ENCODE measurements at places on chromosomes 7 and 10.

GRCh38 chr7:17094963-17095574 is 203.4 kb upstream of the AHR start:
- no peak for DNase-seq

GRCh38 chr7:2078899-2079298 is 153.8 kb downstream of the MAD1L1 start:
- no peak for DNase-seq

DNA sequence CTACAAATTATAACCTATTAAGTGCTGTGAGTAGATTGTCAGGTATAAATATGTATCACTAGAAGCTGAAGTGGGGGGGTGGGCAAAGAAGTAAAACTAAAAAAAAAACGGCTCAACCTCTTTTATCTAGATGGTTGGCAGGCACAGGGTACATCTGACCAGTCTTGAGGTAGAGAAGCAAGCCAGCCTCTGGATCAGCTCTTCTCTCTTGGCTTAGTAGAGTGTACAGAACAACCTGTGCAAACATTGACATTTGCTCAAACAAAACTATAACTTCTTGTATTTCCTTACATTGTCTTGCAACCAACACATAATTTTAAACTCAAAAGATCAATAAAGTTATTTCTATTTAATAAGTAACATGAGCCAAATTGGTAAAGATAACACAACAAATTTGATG is 25.6 kb downstream of the DNA2 start:
- DNase-seq = no peak

GRCh38 chr7:31443457-31443856 is 70.4 kb upstream of the ITPRID1 start:
- DNase-seq = no peak

DNA sequence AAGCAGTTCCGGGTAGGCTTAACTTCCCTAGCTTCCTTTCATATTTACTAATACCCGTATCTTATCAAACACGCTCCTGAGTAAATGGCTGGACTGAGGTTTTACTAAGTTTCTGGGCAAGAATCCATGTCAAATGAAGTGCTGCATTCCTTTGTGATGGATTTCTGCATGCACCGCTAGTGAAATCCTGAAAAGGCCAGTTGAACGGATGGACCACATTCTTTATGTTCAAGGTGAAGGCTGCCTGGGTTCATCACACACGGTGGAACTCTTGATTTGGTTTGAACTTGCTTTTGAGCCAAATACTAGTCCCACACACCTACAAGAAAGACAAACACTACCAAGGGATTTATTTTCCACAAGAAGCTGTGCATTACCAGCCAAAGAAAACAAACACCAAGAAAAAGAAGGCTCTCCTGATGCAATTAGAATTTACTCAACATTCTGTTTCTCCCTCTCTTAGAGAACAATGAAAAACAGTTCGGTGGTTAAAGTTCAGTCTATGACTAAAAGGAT is 255.0 kb upstream of the SEMA3C start:
- no peak for DNase-seq

GRCh38 chr10:13335881-13336280 is 12.2 kb downstream of the SEPHS1 start:
- DNase-seq = no peak

GRCh38 chr10:79473496-79474095 is 28.2 kb upstream of the ZCCHC24 start:
- DNase-seq = no peak

- DNase-seq = no peak
These were observed 159.5 kb downstream of the PRKAG2 start for GRCh38 chr7:151717415-151717814.

- DNase-seq = no peak
These were observed 477.2 kb downstream of the PARD3 start for GRCh38 chr10:34337917-34338316.

- DNase-seq = no peak
These were observed 98.6 kb upstream of the DIP2C start for GRCh38 chr10:787933-788651.

DNA sequence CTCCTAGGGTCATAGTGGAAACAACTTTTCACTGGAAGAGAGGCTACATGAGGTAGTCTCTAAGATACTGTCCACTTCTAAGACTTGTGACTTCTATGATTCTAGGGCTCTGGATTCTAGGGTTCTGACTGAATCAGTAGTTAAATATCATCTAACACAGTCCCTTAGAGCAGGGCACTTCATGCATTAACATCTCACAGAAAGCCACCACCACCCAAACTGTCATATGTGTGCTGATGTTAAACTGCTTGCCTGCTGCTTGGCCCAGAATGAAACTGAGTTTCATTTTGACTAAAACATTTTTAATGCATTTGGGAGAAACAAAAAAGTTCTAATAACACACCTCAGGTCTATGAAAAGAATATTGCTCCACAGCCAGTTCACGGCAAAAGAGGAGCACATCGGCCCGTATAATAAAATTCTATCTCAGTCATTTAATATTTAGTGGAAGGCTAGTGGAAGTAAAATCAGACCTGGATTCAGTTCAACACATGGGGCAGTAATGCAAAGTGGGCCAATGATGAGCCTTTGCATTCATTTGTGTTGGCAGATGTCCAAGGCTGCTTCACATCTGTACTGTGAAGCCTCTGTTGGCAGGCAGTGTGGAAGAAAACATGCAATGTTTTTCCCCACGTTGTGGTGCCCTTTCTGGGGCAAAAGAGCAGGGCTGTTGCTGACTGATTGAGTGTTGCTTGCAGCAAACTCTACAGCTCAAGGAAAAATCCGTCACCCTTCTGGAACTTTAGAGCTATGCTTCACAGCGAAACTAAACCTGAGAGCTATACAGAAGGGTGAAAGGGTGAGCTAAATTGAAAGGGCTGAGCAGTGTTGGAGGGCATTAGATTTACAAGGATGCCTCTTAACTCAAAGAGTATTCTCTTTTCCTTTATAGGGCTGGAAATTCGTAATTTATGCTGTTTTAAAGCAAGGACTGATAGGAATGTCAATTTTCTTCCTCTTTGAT is 33.5 kb upstream of the AUTS2 start:
- DNase-seq = no peak

DNA sequence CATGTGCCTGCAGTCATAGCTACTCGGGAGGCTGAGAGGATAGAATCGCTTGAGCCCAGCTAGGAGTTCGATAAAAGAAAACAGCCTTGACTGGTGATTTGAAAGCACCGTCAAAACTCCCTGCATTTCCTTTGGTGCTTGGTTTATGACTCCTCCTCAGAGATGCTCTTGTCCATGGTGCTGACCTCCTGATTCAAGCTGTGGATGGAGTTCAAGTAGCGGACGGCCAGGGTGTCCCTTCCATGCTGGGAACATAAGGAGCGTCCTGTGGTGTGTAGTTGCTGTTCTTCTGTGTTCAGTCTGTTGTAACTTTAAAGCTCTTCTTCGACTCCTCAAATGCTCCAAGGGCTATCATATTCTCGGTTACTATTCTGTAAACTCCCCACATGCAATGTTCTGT is 382.5 kb upstream of the KIAA1217 start:
- no peak for DNase-seq

DNA sequence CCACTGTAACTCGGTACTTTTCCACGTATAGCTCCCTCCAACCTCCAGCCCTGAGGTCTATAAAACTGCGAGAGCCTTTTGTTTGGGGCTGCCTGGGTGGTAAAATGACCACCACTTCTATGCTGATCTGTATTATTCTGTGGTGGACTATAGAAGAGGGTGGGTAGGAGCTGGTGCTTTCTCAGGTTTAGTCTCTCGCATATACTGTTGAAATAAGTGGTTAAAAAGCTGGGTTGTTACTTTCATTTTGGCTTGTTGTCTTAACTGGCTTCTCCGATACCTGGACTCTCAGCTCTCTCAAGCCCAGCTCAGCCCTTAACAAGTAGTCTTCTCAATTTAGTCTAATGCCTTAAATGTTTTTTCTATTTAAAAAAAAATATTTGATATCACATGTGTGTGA is 70.3 kb downstream of the KIF20B start:
- DNase-seq = no peak

DNA sequence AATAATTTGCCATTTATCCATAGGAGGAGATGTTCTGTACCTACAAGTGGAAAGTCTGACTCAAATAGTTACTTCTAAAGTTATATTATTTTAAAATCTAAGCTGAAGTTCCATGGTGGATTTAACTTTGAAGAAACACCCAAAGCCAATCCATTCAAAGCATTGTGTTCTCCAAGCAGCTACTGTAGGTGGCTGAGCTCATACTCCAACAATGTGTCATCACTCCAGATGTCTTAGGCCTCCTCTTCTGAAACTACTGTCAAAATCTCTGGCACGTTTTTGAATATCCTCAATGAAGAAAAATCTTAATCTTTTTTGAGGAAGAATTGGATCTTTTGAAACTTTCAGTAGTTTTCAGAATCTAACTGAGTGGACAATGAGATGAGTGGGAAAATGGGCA is 169.1 kb downstream of the PTEN start:
- no peak for DNase-seq

DNA sequence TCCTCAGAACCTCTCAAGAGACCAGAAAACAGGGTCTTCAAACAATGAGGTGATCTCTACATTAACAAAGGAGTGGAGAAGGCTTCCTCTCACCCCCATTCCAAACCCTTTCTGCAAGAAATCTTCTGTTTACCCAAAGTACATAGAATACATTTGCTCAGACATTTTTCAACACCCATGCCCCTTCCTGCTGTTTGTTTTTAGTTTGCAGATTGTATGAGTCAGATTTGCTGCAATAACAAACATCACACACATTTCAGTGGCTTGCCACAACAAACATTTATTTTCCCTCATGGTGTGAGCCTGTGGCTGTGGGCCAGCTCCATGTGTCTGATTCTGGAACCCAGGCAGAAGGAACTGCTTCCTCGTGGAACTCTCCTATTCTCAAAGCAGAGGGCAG is 68.2 kb upstream of the BAIAP2L1 start:
- no peak for DNase-seq

- no peak for DNase-seq
These were observed 228.3 kb downstream of the CAMK1D start for GRCh38 chr10:12577610-12578009.

DNA sequence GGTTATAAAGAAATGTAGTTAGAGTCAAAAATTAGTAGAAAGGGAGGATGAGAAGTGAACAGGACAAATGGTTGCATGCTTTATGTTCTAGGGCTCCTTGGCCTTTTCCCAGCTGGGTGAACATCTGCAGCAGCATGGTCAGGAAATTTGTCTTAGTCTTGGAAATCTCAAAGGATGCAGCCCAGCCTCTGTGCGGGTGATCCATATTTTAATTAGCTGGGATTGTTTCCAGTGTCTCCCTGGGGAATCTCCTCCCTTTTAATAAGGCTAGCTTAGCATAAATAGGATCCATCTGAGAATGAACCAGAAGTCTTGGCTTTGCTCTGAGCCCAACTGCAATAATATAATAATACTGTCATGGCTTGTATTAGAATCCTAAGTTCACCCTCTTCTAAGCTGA is 198.3 kb downstream of the PRKG1 start:
- no peak for DNase-seq

DNA sequence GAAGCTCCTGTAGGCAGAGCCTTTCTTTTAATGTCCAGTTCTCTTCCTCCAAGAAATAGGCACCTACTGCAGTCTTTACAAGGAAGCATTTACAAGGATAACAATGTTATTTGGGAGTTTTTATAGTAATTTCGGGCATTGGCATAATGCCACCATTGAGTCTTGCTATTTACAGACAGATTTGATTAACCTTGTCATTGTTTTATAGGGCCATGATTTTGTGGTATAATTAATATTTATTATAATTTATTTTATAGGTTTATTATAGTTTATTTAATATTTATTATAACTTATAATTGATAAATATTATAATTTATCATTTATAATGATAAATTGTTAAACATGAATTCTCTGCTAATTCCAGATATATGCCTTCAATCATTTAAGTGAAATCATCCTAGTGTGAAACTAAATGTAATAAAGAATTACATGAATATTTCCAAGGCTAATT is 573 bp upstream of the POT1 start:
- DNase-seq = no peak

DNA sequence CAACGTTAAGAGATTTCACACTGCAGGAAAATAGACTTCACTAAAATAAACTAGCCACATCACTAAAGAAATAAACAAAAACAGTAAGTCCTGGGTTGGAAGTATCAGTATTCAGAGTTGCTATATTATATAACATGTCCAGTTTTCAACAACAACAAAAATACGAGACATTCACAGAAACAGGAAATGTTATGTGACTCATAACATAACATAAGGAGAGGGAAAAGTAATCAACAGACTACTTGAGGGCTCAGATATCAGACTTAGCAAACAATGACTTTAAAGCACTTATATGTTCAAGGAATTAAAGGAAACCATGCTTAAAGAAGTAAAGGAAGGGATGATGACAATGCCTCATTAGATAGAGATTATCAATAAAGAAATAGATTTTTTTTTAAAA is 73.5 kb upstream of the MKLN1 start:
- no peak for DNase-seq

DNA sequence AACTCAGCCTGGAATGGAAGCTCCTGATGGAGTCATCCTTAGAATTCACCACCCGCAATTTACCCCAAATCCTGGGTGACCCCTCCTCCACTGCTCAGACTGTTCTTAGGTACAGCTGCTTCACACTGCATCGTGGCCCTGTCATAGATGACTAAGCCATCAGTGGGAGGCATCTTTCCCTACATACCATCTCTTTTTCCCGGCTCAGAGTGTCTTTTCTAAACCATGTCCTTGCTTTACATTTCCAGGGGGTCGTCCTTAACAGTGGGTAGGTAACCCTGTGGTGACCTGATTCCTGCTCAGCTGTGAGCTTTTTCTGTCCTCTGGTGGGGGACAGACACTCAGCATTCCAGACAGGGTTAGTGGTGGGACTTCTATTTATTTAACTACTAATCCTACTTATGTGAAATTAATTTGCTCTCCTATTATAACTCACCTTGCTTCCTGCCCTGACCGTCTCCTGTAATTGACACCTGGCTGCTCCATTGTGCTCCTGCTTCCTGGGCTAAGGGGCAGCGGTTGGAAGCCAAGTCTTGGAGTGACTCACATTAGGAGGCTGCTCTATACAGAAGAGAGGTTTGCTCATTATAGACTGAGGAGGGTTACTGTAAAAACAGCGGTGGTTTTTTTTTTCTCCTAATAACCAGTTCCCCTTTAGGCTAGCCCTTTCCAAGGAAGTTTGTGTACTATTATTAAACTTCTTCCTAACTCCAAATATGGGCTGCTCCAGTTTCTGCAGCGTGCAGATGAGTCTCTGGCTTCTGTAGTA is 40.6 kb downstream of the PYROXD2 start:
- DNase-seq = no peak
